ENCODE measurements at places on chromosomes 5 and 9.

- DNase-seq, result no peak
Observed at GRCh38 chr9:23522952-23523351, 303.1 kb downstream of the ELAVL2 start.

GRCh38 chr5:54243483-54244080 is 66.8 kb downstream of the ARL15 start:
- DNase-seq, result peak; percentile 68

DNA sequence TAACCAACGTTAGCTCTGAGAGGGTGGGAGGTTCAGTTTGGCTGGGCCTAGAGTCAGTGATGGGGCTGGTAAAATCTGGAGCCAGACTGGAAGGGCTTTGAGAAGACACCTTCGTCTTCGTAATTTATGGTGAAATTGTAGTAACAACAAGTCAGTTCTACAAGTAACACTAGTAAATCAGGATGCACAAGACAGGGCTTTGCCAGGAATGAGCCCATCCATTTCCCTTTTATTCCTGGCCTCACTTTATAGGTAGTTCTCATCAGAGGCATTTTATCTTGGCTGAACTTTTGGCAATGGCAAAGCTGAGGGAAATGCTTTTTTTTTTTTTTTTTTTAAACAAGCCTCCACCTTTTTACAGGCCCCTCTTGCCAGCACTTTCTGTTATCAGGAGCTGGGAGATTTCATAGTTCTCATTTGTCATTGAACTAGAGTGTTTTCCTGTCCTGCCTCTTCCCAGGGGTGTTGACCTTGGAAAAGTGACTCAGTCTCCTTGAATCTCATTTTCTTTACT is 110.5 kb upstream of the KLF4 start:
- DNase-seq, result no peak

DNA sequence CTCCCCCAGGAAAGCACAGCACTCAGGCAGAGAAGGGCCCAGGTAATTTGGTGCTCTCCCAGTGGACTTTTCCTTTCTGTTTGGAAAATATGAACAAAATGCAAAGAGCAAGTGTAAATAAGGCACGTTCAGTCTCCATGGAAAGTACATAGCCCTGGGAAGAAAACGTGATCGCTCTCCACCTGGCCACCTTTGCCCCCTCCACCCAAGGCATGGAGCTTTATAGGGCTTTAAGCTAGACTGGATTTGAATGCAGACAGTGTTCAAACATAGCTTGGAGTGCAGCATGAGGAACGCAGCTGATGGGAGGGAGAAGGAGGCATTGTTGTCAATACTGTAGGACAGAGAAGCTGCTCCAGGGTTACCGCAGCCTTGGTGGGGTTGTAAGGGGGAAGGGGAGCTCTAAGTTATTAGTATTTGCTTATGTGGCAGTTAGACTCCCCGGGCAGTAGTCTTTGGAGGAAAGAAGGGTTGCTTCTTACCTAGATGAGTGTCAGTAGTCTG is 500.2 kb downstream of the SPOCK1 start:
- no peak for DNase-seq

- DNase-seq, result peak; percentile 14
Observed at GRCh38 chr9:135098400-135099105, 11.1 kb downstream of the OLFM1 start.

DNA sequence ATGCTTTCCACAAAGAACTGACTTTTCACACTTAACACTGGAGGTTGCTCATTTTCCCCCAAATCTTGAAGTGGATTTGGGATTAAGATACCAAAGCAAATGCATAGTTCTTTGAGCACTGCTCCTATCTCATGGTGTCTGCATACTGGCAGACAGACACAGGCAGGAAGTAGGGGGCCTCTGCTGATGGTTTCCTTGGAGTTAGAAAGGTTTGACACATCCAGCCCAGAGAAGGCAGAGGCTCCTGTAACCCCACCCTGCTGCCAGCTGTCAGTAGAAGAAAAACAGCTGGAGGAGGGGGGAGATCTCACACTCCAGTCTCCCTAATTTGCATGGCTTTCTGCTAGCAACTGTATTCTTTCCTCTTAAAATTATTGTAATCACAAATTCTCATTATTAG is 44.1 kb downstream of the APTX start:
- DNase-seq, result no peak

DNA sequence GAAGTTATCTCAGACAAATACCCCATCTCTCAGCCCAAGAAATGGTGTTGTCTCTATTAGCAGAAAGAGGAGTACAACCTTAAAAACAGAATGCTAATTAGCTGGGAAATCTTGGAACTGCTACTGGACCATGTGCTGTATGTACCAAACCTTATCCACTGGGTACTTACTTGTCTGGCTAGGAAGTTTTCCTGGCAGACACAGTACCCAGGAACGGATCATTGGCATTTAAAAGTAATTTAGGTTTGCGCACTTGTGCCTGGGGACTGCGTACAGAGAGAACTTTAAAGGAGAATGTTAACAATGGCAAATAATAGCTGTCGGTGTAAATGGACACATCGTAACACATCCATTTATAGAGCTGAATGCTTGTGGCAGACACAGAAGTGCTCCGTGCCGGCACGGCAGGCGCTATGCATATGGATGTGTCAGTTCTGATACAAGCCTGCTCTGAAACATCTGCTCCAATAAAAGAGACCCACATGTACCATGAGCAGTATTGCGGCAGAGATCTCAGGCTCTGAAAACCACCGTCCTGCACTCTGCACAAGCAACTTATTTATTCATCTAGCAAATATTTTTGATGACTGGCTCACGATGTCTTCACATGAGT is 290.6 kb upstream of the PANK3 start:
- DNase-seq, result no peak

GRCh38 chr9:35923927-35924763 is 14.9 kb downstream of the SPAAR start:
- DNase-seq, result peak; percentile 92

DNA sequence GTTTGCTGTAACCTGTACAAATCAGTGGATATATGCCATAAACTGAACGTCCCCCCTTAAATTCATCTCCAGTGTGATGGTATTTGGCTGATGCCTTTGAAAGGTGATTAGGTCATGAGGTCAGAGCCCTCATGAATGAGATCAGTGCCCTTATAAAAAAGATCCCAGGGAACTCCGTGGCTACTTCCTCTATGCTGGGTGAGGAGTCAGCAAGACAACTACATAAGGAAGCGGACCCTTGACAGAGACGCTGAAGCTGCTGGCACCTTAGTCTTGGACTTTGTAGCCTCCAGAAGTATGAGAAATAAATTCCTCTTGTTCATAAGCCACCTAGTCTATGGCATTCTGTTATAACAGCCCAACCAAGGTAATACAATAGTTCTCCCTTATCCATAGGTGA is 215.1 kb upstream of the ZNF608 start:
- no peak for DNase-seq

GRCh38 chr5:127867022-127867783 is 164.0 kb downstream of the CCDC192 start:
- no peak for DNase-seq

DNA sequence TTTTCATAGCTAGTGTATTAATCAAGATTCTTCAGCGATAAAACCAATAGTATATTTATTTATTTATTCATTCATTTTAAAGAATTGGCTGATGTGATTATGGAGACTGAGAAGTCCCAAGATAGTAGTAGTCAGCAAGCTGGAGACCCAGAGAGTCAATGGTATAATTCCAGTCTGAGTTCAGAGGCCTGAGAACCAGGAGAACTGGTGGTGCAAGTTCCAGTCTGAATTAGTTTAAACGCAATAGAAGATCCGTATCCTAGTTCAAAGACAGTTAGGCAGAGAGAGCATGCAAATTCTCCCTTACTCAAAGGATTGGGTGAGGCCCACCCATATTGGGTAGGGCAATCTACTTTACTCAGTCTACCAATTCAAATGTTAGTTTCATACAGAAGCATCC is 364.2 kb upstream of the RPS23 start:
- no peak for DNase-seq

DNA sequence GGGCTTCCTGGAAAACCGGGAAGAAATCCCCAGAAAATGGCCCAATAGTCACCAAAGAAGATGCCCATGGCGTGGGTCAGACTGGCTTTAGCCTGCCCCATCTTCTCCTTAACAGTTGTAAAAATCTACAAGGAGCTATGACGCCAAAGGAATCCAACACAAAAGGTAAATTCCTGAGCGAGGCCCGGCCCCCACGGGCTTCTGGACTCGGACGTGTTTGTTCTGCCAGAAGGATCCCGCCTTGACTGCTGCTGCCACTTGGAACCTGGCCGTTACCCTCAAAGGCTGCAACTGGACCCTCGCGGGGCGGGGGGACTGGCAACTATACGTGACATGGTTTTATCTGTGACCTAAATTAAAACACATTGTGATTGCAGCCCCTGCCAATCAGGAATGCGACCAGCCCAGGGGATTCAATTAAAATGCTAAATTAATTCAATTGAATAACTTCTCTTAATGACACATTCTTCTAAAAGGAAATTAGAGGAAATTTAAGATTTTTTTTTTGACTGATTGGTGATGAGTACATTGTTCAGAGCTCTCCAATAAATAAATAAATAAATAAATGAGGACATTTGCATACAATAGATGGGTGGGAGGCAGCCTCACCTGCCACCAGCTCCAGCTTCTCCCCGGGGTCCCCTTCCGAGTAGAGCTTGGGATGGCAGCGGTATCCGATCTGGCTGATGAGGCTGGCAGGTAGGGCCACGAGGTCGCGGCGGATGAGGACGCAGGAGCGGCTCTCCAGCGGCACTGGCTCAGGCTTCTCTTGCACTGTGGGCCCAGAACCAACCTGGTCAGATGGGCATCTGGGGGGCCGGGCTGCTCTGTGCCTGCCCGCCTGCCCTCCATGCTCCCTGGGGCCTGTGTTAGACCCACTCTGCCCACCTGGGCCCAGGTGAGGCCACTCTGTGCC is 54.7 kb upstream of the UBAC1 start:
- no peak for DNase-seq

GRCh38 chr9:93431539-93432105 is 19.9 kb upstream of the FAM120A start:
- no peak for DNase-seq

DNA sequence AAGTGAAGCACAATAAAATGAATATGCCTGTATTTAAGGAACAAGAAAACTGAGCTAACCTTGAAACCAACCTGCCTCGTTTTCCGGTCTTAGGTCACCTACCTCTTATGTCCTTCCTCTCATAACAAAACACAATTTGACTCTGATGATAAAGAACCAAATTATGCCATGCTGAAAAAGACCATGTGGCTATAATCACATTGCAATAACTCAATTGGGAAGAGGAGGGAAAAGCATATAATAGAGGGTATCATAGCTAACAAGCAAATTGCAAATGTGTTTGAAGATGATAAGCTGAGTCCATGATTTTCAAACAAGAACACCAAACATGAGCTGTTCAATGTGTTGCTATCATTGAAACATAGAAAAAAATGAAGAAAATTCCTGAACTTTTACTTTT is 260.8 kb downstream of the PLK2 start:
- DNase-seq, result no peak

DNA sequence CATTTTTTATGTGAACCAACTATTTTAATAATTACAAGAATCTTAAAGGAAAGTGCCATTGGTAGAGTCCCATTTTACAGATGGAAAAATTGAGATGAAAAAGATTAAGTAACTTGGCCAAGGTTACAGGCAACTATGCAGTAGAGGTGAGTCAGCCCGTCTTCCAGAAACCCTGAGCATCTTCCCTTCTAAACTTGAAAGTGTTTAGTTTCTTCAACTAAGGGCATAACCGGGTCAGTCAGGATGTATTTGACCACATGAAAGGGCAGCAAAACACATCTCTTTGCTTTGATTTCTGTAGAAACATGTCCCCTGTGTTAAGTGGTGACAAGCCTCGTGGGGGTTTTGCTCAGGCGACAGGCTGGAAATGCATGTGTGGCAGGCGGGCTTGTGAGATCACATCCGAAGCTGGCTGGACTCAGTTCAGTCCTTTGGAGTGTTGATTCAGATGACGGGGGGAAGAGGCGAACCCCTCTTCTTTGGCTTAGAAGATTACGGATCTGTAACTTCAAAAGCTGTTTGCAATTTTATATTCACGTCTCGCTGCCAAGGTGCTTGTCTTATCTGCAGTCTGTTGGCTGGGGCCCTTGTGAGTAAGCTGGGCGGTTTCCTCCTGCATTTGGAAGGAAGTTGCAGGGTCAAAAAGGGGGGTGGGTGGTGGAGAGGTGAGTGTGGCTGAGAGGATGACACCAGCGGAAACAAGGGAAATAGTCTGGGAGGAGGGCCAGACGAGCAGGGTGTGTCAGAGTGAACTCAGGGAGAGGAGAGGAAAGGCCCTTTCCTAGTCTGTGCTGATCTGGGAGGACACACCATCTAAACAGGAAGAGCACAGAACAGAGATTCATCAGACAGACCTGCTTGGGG is 78.9 kb upstream of the RPS23 start:
- DNase-seq, result peak; percentile 93

DNA sequence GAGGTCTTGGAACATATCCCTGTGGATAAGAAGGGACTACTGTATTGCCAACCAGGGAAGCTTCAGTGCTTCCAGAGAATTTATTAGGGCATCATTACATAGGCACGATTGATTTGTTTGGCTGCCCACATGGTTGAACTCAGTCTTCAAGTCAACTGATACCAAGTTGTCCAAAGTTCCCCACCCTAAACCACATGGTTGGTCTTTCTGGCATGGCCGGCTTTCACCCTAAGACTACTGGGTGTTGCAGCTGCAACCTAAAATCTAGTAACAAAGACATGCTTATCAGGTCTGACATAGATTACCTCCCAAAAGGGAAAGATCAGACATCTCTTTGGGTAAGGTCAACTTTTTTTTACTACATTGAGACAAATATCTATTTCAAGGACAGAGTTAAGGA is 37.0 kb downstream of the FAF2 start:
- DNase-seq, result no peak

- DNase-seq, result peak; percentile 74
Observed at GRCh38 chr9:69412741-69413150, 87.7 kb downstream of the ENTREP1 start.

- peak; percentile 18 for DNase-seq
Observed at GRCh38 chr5:88190106-88190834, 78.4 kb downstream of the TMEM161B start.

GRCh38 chr9:38720083-38720745 is at the start of gene FAM240B:
FAM240B (minus strand) TSS chr9:38720133; CDS start chr9:38703999, 16,134 bp downstream.
- DNase-seq, result no peak

DNA sequence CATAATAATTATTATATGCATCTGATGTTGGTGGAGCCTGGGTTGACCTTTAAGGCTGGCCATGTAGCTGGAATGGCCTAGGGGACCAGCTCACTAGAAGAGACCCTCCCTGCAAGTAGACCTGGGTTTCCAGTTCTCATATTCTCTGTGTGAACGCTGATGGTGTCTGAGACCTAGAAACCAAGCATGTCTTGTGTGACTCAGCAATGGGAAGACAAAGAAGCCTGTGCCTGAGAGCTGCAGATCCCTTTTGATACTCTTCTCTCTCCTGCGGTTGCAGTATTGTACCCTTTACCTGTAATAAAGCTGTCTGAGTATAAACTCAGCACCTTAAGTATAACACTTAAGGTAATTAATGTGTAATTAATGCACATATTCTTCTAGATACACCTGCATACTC is 22.2 kb downstream of the C9orf152 start:
- no peak for DNase-seq

All from choroid plexus epithelial cell (primary cell).